Stimulated activated naive CD4-positive, alpha-beta T cell treated with Interleukin-2 at 50 U/mL for 16 hours (primary cell): ENCODE measurements at places on chromosomes 6 and 20.

- DNase-seq = no peak
Measured at GRCh38 chr6:15276036-15276985, 30.4 kb downstream of the JARID2 start.

DNA sequence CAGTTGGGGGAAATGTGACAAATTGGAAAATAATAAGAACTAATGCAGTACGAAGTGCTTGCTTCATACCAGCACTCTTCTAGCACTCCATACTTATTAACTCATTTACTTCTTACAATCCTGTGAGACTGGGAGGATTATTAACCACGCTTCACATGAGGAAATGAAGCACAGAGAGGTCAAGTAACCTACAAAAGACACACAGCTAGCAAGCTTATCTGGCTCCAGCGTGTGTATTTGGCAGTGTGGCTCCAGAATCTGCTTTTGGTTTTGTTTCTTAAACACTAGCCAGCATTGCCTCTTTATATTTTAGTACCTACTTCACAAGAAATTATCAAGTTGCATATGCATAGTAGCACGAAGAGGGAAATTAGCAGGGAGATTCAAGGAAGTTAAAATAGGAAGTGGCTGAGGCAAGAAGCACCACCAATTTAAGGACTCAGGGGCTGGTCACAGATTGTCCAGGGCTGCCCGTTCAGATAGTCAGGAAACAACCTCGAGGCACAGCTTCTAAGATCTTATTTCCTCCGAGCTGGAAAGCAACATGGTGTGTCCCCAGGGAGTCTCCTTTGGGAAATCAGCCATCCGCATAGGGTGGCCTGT lies 302.7 kb upstream of the PRDM1 start:
- DNase-seq = no peak

DNA sequence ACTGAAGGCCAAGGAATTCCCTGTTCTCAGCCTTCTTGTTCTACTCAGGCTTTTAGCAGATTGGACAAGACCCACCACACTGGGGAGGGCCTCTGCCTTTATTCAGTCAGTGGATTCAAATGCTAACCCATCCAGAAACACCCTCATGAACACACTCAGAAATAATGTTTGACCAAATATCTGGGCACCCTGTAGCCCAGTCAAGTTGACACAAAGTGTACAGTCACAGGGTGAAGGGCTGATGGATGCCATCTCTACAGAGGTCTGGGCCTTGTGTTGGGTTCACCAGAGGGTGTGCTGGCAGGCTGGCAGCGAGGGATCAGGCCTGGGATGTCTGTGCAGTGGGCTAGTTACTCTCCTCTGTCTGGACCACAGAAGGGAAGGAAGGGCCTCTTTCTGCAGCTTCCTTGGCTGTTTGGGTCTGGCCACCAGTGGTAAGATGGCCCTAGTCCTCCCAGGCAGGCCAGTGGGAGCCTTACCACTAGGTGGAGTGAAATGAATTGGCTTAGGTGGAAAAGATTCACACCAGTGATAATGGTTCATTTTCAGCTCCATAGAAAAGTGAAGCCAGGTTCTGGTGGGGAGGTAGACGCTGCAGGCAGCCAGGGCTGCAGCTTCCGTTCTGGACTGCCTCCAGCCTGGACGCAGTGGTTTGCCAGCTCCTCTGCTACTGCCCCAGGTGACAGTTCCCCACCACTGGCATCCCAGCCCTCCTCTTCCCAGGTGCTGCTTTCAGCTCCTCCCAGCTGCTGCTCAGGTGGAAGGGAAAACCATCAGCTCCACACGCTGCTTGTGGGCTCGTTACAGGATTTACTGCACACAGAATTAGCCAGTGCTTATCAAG lies 9.2 kb downstream of the TUBB2A start:
- DNase-seq = no peak

- no peak for DNase-seq
Measured at GRCh38 chr6:111683749-111684267, 78.1 kb upstream of the TRAF3IP2 start.

GRCh38 chr20:5480824-5481600 lies 164.3 kb upstream of the PROKR2 start:
- no peak for DNase-seq

DNA sequence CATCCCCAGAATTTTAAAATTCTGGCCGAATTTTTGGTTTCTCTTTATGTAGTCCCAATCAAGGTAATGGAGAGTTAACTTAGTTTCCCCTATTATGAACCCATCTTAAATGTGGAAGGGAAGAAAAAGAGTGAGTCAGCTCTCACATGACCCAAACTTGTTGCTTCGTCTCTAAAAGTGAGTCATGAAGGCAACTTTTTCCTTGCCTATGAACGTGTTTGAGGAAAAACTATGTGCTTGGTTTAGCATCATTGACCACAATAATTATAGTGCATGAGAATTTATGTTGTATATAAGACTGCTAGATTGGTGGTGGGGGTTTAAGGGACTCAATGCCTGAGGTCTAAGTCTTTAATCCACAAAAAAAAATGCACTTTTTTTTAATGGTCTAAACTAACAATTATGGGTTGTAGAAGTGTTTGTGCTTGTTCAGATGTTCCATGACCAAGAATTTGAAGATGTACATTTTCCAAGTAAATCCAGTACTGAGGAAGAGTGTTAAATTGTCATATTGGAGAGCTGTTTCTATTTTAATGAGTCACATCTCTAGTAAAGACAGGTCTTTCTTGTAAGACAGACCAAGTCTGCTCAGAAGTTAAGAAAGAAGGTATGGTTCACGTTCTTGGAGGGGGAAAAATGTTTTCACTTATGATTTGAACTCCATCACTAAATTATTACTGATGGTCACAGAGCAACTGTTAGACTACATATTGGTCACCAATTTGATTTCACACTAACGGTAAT lies 409.9 kb upstream of the MARCKS start:
- no peak for DNase-seq

GRCh38 chr6:22251348-22251747 lies 45.5 kb downstream of the PRL start:
- DNase-seq = no peak

DNA sequence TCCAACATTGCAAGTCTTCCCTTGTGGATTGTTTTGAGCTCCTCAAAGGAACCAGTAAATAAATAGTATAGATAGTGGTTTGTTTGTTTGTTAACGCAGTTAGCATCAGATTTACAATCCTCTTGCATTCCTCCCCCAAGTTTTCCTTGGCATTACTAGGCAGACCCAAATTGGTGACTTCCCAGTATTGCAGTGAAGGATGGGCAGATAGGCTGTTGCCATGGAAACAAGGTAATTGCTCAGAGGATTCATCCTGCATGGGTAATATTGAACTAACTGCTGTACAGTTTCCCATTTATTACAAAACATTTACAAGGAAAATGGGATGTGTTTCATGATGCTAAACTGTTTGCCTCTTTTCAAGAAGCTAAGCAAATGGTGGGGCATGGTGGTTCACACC lies 477.2 kb downstream of the EPM2A start:
- DNase-seq = no peak

DNA sequence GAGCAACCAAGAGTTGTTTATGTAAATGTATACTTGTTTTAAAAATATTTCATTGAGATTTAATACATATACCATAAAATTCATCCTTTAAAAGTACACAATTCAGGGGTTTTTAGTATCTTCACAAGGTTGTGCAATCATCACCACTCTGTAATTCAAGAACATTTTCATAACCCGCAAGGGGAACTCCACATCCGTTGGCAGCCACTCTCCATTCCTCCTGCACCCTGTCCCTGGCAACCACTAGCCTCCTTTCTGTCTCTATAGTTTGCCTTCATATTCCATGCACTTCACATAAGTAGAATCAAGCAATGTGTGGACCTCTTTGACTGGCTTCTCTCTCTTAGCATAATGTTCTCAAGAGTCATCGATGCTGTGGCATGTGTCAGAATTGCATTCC lies 104.2 kb upstream of the PDE10A start:
- no peak for DNase-seq

GRCh38 chr6:117718895-117719294 lies 43.6 kb downstream of the NUS1 start:
- DNase-seq = no peak

GRCh38 chr6:32774426-32774825 lies 11.1 kb upstream of the HLA-DQB2 start:
- no peak for DNase-seq

- DNase-seq = no peak
Measured at GRCh38 chr6:157990321-157991066, 8.8 kb downstream of the SYNJ2 start.

- DNase-seq = no peak
Measured at GRCh38 chr20:24965065-24965919, 16.2 kb downstream of the CST7 start.

- DNase-seq = no peak
Measured at GRCh38 chr6:83511901-83512681, at the start of gene PRSS35. TSS of gene PRSS35 (plus strand) at chr6:83512534. CDS start at chr6:83523442, 10,908 bp downstream.

- DNase-seq = no peak
Measured at GRCh38 chr20:64177384-64177783, 13.1 kb downstream of the MYT1 start.

- DNase-seq = no peak
Measured at GRCh38 chr20:7673841-7674240, 266.4 kb downstream of the HAO1 start.

DNA sequence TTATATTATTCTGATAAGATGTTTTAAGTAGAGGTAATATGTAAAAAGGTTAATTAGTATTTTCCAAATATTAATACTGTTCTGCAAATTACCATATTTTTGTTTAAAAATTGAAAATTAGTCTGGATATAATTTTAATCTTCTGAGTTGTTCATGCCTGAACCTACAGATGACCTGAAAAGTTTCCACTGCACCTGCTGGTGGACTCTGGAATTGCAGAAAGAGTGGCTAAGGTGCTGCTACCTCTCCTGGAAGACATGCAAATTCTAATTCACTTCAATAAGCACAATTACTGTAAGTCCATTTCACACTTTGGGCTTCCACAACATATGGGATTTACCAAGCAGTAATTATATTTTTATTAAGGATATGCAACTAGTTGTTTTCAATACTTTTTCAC lies 77.7 kb upstream of the OLIG3 start:
- peak; percentile 43 for DNase-seq

- no peak for DNase-seq
Measured at GRCh38 chr20:22584522-22584921, at the start of gene FOXA2. TSS of gene FOXA2 (minus strand) at chr20:22584572. CDS start at chr20:22584278, 294 bp downstream.

DNA sequence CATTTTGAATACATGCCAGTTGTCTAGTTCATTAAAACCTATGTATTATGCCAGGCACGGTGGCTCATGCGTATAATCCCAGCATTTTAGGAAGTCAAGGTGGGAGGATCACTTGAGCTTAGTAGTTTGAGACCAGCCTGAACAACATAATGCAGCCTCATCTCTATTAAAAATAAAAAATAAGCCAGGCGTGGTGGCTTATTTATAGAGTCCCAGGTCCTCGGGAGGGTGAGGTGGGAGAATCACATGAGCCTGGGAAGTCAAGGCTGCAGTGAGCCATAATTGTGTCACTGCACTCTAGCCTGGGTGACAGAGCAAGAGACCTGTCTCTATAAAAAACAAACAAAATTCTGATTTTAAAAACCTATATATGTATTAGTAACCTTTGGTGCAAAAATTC lies 27.5 kb downstream of the ORC3 start:
- no peak for DNase-seq

DNA sequence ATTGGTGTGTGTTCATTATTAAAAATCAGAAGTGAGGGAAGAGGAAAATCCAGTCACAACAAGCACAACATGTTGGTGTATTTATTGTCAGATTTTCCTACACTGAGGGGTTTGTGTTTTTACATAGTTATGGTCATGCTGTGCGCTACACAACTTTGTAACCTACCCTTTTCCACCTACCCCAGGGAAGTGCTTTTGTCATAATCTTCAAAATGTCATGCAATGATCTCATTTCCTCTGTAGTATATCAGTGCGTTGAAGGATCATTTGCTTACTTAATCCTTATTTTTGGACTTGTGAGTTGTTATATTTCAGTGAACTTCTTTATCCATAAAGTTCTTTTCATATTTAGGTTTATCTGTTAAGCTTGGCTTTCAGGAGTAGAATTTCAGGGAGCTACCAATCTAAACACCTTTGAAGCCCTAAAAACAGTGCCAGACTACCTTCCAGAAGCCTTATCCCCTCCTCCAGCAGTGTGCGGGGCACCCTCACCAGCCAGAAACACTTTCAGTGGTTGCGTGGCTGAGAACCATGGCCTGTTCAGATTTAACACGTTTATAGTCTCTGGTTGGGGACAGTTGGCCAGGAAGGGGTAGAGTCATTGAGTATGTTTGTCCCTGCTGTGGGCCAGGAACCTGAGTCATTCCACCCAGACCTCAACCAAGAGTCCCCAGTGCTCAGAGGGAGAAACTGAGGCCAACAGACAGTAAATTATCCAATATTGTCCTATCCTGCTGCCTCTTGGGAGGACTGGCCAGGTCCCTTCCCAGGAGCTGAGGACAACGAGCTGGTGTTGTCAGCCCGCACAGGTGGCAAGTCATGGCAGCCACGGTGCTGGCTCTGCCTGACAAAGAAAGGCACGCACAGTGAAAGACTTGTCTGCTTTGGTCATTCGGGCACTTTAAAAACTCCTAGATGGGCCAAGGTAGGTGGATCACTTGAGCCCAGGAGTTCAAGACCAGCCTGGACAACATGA lies 40.3 kb downstream of the STK35 start:
- DNase-seq = no peak

- DNase-seq = no peak
Measured at GRCh38 chr6:99612551-99613408, 6.1 kb downstream of the PRDM13 start.

GRCh38 chr6:2162079-2162445 lies 83.3 kb downstream of the GMDS start:
- no peak for DNase-seq

DNA sequence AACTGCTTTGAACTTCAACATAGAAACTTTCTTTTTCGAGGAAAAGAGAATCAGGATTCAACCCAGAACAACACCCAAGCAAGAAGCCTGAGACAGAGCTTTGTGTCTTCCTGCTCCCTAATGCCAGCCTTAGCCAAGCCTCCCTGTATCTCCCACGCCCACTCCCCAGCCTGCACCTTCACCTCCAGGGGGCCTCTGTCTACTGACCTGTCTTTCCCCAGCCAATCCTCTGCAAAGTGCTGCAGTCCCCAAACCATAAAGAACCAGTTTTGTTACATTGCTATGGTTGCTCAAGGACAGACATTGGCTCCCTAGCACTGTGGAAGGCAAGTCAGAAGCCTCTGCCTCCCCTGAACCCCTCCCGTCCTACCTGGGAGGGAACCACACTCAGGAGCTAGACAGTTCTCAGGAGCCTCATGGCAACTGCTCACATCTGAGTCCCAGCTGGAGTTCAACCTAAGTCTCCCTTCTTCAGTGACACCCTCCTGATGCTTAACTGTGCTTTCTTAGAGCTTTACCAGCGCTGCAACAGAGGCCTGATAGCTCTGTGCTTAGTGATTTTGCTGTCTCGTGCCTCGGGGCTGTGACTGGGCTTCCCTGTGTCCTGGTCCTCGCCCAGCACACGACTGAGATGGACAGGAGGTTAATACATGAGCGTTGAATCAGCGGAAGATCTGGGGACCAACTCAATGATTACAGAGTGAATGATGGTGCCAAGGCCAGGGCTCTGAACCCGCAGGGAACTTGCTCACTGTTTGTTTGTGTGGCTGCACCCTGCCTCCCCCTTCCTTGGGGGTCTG lies 101.5 kb upstream of the DUSP22 start:
- no peak for DNase-seq
